Left kidney (tissue), 8 donors: ENCODE measurements at places on chromosomes 13 and 19. TPM values are rescaled to one million over a fixed set of nuclear protein-coding genes. Genes with fewer than 3 reads are reported as not detected.

Gene INAFM1
- polyA plus RNA-seq: 6.5 TPM

GRCh38 chr13:25466880-25467279 lies 95.1 kb downstream of the ATP8A2 start:
- DNase-seq: no peak

GRCh38 chr19:30069535-30070197 lies 127.6 kb downstream of the URI1 start:
- DNase-seq: no peak

GRCh38 chr13:111859354-111860230 lies 207.4 kb upstream of the SOX1 start:
- DNase-seq: no peak

DNA sequence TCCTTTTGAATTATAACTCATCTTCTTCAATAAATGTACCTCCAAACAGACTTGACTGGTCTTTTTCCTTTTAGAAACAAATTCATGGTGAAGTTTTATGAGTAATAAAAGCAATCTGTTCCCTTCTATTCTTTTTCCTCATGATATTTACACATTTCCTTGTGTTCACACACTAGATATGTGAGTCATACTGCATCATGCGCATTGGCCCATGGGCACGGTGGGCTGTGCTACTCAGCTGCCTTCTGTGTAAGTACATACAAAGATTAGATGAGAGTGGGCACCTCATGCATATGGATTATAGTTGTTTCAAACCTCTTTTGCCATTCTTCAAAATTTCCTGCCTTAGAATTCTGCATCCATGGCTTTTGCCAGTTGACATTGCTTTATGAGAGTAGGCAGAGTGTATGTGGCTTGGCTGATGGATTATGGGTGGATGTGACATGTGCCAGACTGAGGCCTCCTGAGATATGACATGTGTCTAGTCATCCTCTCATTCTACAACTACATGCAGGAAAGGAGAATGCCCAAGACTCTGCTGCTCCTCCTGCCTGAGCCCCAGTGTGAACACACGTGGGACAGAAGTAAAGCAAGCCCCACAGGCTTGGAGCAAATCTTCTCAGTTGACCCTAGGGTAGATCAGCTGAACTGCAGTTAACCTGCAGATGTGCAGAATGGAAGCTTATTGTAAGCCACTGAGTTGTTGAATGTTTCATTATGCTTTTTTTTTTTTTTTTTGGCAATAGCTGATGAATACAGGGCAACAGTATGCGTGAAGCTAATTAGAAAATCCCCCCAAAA lies 109.9 kb downstream of the RBM26 start:
- DNase-seq: no peak

DNA sequence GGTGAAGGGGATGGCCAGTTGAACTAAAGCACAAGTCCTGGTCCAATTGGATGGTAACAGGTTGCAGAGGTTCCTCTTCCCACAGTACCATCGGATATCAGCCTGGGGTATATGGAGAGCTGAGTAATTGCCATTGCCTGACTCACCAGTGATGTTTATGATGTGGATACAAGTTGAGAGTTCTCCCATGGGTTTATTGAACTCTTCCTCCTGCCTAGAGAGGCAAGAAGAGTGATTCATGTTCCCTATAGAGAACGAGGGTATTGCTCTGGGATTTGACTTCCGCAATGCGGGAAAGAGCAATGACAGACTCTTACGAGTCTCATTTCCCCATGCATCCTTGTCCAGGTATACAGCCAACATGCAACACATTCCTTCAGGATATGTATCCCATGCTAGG lies 111.3 kb upstream of the PCDH9 start:
- no peak for DNase-seq
